ENCODE measurements at places on chromosomes 6 and 20.
A peak's percentile ranks its signal among the peaks of the same experiment; 100 is the strongest.

- DNase-seq = no peak
These were observed 143.3 kb downstream of the TAF4 start for GRCh38 chr20:61922411-61922810.

GRCh38 chr6:96947055-96947454, 22.5 kb downstream of the KLHL32 start:
- no peak for DNase-seq

DNA sequence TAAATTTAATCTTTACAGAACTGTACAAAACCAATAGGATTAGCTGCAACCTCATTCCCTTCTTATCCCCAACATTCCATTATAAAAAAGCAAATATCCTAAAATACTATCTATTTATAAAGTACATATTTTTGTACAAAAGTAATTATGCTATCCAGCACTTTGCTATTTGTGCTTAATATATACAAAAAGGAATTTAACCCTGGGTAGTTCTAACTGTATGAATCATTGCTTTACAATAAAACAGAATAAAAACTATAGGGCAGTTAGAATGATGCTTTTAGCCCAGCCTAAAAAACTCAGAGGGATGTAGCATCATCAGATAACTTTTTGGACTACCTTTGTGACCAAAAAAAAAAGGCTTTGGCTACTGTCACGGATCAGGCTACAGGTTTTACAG, 49.9 kb upstream of the KLHL31 start:
- DNase-seq = no peak

GRCh38 chr20:18172379-18172778, 34.7 kb downstream of the KAT14 start:
- DNase-seq = no peak

GRCh38 chr20:63830841-63831588, at the start of gene ZBTB46:
TSS of gene ZBTB46 (minus strand) at chr20:63831264. CDS start at chr20:63790757, 40,507 bp downstream.
- DNase-seq = peak; percentile 62

- DNase-seq = peak; percentile 86
These were observed 54.9 kb upstream of the CD93 start for GRCh38 chr20:23140991-23141390.

DNA sequence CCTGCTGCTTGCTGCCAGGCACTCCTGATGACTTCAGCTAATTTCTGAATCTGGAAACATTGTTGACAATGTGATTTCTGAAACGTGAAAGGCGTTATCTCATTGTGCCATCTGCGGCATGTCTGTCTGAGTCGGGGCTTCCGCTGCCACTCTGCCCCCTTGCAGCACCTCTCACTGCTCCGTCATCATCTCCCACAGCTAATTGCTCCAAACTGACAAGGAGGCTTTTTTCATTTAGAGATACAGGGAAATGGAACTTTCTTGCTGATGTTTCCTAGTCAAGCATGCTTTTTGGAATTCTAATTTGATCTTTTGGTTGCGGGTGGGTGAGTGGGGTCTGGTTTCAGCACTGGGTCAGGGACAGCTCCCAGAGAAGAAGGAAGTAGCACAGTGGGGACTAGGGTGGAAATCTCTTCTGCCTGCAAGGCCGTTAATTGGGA, 233.5 kb downstream of the DHX35 start:
- DNase-seq = no peak

DNA sequence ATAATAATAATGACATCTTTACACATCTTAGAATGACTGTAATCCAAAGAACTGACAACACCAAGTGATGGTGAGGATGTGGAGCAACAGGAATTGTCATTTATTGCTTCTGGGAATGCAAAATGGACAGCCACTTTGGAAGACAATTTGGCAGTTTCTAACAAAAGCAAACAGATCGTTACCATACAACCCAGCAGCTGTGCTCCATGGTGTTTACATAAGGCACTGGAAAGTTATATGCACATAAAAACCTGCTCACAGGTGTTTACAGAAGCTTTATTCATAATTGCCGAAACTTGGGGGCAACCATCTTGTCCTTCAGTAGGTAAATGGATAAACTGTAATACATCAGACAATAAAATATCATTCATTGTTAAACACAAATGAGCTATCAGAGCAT, 18.3 kb upstream of the ASF1A start:
- DNase-seq = no peak

DNA sequence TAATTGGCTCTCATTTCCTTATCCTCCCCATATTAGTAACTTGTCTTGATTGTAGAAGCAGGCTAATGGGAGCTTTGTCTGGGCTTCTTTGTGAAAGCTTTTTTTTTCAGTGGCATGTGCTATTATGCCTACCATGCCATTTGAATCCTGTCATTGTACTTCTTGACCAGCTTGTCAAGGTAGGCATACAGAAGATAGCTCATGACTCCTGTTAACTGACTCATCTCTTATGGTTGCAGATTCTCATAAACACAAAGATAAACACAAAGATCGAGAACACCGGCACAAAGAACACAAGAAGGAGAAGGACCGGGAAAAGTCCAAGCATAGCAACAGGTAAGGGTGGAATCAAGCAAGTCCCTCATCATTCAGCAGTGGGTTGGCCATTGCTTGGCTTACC, 32.5 kb downstream of the TOP1 start:
- no peak for DNase-seq

GRCh38 chr6:40774932-40775331, 187.8 kb upstream of the LRFN2 start:
- no peak for DNase-seq

DNA sequence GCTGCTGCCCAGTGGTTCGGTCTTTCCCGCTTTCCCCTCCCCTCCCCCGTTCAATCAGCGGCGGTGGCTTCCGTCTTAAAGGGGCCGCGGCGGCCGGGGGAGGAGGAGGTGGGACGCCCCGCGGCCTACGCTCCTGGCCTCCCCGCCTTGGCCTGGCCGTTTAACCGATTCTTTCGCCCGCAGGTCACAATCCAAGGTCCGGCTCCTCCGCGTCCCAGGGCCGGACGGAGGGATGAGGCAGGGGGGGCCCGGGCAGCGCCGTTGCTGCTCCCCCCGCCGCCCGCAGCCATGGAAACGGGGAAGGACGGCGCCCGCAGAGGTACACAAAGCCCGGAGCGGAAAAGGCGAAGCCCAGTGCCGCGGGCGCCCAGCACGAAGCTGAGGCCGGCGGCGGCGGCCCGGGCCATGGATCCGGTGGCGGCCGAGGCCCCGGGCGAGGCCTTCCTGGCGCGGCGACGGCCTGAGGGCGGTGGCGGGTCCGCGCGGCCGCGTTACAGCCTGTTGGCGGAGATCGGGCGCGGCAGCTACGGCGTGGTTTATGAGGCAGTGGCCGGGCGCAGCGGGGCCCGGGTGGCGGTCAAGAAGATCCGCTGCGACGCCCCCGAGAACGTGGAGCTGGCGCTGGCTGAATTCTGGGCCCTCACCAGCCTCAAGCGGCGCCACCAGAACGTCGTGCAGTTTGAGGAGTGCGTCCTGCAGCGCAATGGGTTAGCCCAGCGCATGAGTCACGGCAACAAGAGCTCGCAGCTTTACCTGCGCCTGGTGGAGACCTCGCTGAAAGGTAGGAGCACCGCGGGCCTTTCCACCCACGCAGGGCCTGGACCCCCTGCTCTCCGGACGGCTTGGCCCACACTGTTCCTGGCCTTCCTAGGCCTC, 1.2 kb downstream of the STK35 start:
- peak; percentile 86 for DNase-seq

GRCh38 chr20:33687370-33687915, 1.3 kb upstream of the E2F1 start:
- peak; percentile 75 for DNase-seq

DNA sequence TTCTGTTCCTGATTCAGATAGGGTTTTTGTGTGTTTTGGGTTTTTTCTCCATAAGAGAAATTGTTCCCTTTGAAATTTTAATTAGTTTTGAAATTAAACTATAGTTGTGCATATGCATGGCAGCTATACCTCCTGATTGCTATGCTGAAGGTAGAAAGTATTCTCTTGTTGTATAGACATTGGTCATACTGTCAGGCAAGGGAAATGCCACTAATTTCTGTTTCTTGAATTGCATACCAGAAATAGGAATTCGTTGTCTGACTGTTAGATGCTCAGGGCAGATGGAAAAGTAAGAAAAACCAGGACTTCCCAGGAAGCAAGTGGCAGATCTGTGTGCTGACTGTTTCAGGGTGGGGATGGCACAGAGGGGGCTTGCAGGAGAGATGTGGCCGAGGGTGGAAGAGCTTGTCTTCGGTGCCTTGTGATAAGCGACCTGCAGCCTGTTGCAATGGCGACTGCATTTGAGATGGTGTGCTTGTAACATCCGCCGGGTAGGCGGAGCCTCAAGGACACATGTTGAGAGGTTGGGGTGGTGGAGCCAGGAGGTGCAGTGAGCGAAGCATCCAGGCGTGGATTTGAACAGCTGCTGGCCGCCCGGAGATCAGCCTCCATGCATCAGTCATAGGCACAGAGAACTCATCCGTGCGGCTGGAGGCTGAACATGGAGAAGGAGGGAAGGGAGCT, 42.8 kb downstream of the RREB1 start:
- DNase-seq = no peak

GRCh38 chr6:85421972-85422371, 27.9 kb upstream of the NT5E start:
- no peak for DNase-seq

DNA sequence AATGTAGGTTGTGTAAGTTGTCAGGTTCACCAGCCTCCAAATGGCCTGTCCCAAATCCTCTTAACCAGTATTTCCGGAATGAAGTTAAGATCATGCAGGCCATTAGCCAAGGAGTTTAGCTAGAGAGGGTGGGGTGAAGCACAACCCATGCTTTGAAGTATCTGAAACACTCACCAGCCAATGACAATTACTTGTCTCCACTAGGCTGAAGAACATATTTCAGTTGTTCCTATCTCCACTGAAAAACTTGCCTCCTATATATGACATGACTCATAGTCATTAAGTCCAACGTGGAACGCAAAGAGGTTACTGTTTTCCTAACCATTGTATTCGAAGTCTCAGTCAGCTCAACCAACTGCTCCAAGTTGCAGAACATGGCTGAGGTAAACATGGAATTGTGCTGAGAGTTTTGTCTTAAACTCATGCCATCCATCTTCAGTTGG, 37.4 kb upstream of the TNFAIP3 start:
- DNase-seq = no peak

- DNase-seq = no peak
These were observed 84.6 kb downstream of the ID4 start for GRCh38 chr6:19921786-19922185.

DNA sequence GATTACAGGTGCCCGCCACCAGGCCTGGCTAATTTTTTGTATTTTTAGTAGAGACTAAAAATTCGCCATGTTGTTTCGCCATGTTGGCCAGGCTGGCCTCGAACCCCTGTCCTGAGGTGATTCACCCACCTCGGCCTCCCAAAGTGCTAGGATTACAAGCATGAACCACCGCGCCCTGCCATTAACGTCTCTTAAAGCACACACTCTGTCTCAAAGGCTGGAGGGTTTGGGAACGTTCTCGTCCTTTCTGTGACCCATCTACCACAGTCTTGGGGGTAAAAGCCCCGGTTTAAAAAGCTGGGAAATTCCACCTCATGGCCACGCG, 57.8 kb upstream of the ARID1B start:
- no peak for DNase-seq

GRCh38 chr6:107458672-107459282, 587 bp downstream of the PDSS2 start:
- no peak for DNase-seq

DNA sequence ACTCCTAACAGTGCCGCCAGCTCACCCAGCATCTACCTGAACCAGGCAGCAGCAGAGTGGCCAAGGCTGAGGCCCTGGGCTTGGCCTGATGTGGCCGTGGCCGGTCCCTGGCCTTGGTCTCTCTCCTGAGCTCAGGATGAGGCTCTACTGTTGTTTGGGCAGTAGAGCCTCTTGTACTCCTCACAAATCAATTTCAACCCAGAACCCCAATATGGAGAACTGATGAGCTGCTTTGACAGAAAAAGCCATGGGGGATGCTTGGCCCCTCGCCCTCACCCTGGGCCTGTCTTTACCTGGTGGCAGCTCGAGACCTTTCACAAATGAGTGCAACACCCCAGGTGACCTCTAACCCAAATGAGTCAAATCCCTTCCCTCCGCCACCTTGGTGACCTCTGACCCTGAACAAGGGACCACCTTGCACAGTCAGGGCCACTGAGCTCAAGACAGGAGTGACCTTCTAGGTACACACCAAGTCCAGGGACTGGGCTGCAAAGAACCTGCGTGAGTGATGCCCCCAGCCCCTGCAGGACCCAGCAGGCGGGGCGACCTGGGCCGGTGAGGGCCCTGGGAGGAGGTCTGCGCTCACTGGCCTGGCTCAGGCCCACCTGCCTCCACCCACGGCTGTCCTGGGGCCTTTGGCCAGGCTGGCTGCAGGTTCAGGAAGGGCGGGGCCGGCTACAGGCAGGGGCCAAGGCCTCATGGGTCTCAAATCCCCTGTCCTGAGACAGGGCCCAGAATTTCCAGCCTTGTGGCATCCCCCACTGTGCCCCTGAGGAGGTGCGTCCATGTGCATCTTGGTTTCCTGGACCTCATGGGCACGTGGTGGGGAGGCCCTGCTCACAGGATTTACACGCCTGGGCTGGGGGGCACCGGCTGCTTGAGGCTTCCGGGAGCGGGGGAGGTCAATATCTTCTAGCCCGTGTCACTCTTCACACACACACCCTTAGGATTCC, 30.2 kb downstream of the PSMG4 start:
- DNase-seq = no peak

DNA sequence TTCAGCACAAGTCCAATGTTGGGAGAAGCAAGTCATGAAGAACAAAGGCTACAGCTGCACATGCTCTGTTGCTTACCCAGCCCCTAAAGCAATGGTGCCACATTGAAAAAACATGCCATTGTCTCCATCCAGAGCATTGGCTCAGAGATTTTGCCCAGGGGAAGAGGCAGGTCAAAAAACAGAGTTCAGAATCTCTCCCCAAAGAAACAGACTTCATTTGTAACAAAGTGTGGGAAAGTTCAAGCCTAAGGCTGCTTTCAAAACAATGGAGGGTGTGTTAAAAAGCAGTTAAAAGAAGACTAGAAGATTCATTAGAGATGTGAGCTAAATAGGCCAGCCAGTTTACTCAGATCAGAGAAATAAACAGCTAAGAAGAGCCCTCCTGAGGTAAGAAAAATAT, 63.6 kb downstream of the DZANK1 start:
- no peak for DNase-seq

GRCh38 chr6:135535989-135536414, 38.5 kb upstream of the AHI1 start:
- DNase-seq = peak; percentile 40

- DNase-seq = peak; percentile 20
These were observed 73.7 kb downstream of the FARS2 start for GRCh38 chr6:5335020-5335419.

DNA sequence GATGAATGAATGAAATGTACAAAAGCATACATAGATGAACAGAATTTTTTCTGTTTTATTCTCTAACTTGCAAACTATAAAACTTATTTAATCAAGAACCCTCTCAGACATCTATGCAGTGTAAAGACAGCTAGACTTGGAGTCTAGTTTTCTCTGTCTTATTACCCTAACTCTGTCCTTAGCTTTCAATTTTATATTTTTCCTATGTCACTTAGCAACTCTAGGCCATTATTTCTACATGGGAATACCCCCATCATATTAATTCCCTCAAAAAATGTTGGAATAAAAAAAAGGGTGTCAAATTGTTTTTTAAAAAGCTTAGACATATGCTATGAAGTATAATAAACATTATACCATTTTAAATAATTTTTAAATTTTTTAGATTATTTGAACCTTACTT, 1.2 kb downstream of the RHAG start:
- DNase-seq = no peak

GRCh38 chr6:1497761-1498105, 108.4 kb downstream of the FOXF2 start:
- no peak for DNase-seq
